ENCODE measurements at places on chromosomes 7 and 10.

DNA sequence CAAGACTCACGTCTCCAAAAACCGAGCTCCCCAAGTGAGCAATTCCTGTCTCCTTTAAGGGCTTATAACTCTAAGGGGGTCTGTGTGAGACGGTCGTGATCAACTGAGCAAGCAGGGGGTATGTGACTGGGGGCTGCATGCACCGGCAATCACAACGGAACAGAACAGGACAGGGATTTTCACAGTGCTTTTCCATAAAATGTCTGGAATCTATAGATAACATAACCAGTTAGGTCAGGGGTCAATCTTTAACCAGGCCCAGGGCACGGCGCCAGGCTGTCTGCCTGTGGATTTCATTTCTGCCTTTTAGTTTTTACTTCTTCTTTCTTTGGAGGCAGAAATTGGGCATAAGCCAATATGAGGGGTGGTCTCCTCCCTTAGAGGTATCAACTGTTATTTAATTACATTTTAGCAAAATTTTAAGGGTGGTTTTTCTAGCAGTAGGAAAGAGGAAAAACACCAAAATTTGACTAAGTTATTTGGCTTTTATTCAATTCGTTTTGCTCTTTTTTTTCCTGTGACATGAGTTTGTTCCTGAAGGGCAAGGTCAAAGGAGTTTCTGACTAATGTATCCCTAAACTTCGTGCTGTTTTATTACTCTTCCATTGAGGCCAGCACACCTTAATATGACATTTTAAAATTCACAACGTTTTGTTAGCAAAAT lies 121.4 kb upstream of the SEC61G start:
- no peak for DNase-seq

GRCh38 chr10:69335063-69335587 lies 56.8 kb downstream of the HK1 start:
- no peak for DNase-seq

DNA sequence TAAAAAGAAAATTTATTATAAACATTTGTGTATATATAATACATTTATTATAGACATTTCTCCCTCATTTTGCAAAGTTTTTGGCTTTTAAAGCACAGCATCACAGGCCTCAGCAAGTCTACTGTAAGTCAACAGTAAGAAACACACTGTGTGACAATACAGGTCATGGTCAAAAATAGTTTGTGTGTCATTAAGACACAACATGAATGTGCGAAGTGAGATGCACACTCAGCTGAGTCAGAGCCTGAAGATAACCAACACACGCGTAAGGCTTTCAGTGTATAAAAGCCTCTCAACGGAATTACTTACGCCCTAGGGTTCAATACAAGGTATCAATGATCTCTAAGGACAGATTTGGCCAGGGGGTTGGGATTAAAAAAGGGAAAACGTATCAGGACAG lies 157.6 kb downstream of the PIP4K2A start:
- DNase-seq, result no peak

GRCh38 chr7:130107949-130108674 lies 37.8 kb downstream of the KLHDC10 start:
- no peak for DNase-seq

DNA sequence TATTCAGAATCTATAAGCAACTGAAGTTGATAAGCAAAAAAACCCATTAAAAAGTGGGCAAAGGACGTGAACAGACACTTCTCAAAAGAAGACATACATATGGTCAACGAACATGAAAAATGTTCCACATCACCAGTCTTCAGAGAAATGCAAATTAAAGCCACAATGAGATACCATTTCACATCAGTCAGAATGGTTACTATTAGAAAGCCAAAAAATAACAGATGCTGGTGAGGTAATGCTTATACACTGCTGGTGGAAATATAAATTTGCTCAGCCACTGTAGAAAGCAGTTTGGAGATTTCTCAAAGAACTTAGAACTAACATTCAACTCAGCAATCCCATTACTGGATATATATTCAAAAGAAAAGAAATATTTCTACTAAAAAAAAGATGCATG lies 332.8 kb upstream of the PLXDC2 start:
- no peak for DNase-seq
